ENCODE measurements at places on chromosomes 5 and 9. TPM values are rescaled to one million over a fixed set of nuclear protein-coding genes. Genes with fewer than 3 reads are reported as not detected.

The SLC45A2 gene
- total RNA-seq = 0.09 TPM

The FSTL4 gene
- total RNA-seq = 10.1 TPM

The TAS2R1 gene
- total RNA-seq = not detected

The ZBED3 gene
- total RNA-seq = 11.9 TPM

The TRIM36 gene
- 37.3 TPM for total RNA-seq

The FAM81B gene
- 8.2 TPM for total RNA-seq

The DDX4 gene
- not detected for total RNA-seq
